ENCODE measurements at places on chromosomes 7 and 10. TPM values are rescaled to one million over a fixed set of nuclear protein-coding genes. Genes with fewer than 3 reads are reported as not detected.

GRCh38 chr10:87771871-87772500 is 46.0 kb downstream of the ATAD1 start:
- DNase-seq, result no peak

- no peak for DNase-seq
Measured at GRCh38 chr7:81014908-81015307, 96.1 kb upstream of the SEMA3C start.

DNA sequence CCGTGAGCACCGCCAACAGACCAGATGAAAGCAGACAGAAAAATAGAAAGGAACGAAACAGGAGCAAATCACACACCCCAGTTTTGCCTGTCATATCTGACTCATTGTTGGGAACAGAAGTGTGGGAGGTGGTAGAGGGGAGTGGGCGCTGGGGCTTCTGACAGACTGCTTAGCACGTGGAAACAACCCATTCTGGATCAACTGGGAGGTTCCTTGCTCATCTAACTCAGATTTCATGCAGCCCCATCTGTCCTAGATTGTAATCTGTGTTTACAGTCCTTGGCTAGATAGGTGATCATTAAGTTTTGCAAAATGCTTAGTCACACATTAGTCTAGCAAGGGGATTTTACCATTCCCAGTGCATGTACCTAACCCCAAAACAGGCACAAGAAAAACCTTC is 154.1 kb downstream of the NRP1 start:
- DNase-seq, result no peak

GRCh38 chr10:101066896-101067355 is 5.1 kb downstream of the KAZALD1 start:
- no peak for DNase-seq

DNA sequence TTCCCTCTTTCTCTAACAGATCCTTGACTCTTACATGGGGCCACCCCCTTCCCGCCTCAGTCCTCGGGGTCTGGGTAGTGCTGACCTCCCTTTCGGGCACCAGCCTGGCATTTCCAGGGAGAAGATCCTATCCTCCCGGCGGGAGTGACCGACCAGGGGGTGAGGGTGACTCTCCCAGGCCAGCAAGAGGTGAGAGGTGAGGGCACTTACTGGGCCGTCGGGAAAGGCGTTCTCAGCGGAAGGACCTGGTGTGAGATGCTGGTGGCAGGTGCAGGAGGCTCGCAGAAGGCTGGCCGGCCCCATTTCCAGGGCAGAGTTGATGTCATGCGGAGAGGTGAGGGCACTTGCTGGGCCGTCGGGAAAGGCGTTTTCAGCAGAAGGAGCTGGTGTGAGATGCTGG is 4.2 kb upstream of the FOXL3 start:
- DNase-seq, result peak; percentile 62

GRCh38 chr10:69657430-69657829 is 27.4 kb downstream of the FAM241B start:
- DNase-seq, result no peak

GRCh38 chr7:74453322-74454011 is at the start of gene GTF2IRD1:
GTF2IRD1 (plus strand) TSS chr7:74453906; CDS start chr7:74508081, 54,175 bp downstream.
- peak; percentile 89 for DNase-seq

DNA sequence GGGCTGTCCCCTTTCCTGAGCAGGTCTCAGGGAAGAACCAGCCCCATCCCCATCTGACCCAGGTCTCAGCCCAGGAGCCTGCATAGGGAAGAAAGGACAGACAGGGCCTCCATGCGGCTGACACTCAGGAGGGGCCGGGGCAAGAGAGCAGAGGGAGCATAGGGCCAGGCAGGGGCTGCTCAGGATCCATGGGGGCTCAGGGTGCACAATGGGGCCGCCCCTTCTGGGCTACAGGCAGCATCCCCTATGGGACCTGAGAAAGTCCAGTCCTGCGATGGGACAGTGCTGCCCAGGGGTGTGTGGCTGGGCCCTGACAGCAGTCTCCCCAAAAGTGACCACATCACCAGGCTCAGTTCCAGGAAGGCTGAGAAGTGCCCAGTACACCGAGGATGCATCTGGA is 32.7 kb upstream of the ZNF735 start:
- no peak for DNase-seq

DNA sequence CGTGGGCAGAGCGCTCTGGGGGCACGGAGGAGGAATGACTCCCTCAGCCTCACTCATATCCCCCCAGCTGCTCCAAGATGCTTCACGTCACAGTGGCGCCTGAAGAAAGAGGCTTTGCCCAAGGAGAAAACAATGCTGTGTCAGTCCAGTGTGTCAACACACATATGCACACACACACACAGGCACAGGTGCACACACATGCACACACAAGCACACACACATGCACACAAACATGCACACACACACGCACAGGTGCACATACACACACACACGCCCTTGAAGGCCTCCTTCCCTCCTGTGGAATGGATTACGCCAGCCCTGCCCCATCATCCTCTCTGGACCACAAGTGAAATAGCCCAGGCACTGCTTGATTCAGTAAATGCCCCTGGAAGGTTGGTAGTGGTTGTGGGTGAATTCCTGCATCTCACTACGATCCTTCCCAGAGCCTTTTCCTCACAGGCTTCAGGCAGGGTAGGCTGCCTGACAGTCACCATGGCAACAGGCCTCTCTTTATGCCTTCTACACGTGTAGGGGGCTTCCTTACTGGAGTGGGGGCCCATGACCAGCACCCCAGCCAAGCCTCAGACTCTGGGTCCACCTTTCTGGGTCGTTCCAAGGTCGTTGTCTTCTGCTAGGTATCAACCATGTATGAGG is 371.5 kb upstream of the PODXL start:
- DNase-seq, result no peak

DNA sequence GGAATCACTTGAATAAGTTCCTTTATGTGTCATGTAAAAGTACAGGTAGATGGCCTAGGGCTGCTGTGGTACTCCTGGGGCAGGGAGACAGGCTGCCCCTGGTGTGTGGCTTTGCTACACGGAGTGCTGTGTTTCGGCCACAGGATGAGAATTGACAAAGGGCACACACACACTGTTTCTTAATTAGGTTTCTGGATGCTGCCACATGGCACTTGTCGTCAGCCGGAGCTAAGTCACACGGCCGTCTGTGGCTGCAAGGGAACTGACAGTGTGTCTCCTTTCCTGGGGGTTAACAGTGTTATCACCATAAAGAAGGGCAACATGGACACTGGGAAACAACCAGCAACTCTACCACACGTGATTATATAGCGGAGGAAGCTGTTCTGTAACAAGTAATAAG is 55.7 kb upstream of the CREB5 start:
- DNase-seq, result no peak

DNA sequence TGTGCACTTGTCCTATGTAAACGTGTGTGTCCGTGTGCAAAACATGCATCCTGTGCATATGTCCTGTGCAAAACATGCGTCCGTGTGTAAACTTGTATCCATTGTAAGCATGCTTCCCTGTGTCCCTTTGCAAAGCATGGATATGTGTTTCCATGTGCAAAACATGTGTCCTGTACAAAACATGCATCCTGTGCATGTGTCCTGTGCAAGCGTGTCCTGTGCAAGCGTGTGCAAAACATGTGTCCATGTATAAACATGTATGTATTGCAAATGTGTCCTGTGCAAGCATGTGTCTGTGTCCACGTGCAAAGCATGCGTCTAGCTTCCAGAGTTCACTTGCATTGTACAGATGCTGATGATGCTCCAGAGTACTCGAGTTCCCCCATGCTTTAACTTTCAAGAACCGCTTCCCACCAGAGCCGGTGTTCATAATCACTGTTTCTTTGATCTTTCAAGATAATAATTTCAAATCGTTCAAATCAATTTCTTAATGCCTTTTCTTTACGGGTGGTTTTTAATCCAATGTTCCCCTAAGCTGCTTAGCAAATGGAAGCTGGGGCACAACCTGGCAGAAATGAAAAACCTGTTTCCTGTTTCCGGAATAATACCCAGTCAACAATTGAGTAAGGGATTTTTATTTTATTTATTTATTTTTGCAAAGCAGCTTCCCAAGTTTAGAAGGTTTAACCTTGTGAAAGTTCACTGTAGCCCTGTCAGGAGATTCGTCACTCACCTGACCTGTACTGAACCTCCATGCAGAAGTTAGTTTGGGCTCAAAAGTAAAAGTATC is 641 bp upstream of the ASB13 start:
- no peak for DNase-seq

DNA sequence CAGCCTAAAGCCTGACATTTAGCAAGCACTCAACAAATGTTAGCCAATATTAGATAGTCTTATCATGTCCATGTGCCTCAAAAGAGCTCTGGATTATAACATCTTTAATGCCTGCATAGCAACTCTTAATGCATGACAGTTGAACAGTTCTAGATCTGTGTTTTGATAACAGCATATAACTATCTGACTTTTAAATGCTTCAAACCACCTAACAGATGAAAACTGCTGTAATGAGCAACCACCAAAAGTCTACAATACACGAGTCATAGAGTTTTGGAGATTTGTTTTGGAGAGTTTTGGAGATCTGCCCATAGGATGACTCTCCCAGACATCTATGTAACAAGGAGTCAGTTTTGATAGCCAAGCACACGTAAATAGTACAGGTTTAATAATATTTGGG is 227.3 kb downstream of the TWIST1 start:
- DNase-seq, result no peak

DNA sequence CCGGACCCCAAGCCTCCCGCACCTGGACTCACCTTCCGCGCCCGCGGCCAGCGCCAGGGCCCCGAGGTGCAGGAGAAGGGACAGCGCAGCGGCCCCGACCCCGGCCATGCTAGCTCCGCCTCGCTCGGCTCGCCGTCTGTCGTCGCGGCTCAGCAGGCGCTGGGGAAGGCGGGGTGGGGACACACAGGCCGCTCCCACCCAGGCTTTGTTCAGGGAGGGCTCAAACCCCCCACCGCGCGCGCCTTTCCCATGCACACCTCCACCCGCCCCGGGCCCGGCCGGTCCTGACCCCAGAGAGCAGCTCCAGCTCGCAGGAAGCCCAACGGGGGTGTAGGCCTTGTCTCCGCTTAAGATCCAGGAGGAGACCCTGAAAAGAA is at the start of gene KCP:
KCP (minus strand) TSS at position 141 of the 377 bp plus-strand sequence; CDS start at position 108, 33 bp downstream.
- DNase-seq, result peak; percentile 51

DNA sequence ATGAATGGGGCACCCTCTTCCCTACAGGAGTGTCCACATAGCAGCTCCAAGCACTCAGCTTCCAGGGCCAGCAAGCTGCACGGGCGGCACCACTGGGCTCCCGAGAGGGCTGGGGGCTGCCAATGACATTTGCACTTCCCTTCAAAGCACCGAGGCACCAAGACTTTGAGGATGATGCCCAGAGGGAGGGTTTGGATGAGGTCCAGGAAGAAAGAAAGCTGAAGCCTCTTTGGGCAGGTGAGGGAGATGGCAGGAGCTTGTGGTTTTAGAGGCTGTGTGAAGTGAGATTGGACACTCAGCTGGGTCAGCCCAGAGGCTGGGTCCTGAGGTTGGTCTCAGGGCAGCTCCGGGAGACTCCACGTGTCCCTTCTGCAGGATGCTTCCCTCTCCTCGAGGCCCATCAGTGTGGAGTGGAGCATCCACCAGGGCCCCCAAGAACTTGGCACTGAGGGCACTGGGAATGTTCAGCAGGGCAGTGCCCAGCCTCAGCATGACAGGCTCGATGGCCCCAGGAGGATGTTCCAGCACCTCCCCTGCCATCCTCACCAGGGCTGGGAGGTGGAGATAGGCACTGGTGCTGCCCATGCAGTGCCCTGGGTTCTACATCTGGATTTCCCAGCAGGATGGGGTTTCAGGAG is 54.9 kb upstream of the IGFBP3 start:
- no peak for DNase-seq

DNA sequence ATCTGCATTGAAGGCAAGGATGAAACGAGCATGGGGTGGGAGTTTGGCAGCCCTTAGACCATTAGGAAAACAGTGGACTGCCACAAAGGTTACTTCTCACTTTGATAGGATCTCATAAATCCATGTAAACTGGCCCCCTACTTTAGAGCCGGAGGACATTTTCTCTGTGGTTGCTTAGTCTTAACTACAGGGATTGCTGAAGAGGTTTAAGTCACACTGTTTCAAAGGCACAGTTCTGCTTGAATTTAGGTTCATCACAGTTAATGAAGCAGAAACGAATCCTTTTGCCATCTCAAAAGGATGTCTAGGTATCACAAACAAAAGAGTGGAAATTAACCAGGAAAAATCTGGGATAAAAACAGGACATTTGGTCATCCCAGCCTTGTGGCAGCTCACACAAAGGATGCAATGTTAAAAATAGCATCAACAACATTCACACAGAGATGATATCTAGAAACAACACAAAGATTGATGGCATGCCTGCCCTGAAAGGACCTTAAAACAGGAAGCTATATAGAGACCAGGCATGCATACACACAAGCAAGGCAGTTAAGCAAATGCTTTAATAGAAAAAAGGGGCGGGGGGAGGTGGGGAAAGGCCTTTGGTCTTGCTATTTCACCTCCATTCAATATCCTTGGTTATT is 74.0 kb downstream of the DOCK4 start:
- DNase-seq, result no peak

DNA sequence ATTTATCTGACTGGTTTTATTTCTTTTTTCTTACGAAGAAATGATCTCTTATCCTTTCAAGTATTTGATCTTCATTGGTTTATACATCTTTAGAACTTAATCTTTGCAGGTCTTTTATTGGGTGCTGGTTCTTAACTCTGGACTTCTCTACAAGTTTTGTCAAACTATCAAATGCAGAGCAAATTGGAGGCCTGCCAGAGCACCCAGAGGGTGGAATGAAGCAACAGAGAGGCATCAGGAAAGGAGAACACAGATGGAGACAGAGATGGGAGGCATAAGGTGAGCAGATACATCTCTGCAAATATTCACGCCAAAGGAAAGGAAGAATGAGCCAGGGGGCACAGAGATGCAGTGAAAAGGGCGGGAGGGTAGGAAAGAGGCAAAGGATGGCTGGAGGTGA is 130.3 kb downstream of the PKD1L1 start:
- no peak for DNase-seq

GRCh38 chr7:150901160-150902035 is 49.1 kb downstream of the AOC1 start:
- DNase-seq, result no peak

DNA sequence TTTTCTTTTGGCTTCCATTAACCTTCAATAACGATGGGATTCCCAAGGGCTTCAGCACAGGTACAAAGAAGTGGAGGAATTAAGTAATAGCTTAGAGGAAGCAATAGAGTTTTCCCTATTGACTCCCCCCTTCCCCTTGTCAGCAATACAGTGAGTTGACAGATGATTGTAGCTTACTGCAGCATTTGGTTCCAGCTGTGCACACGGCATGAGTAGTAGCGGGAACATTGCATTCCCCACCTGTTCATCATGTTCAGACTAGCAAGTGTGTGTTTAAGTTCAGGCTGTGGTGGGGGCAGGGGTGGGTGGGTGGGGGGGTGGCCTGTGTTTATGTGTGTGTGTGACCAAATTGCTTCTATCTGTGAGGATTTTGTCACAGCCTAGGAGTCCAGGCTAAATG is 4.6 kb upstream of the ADRA2A start:
- DNase-seq, result no peak

CAV1 gene
- 291 TPM for total RNA-seq

PNLIPRP2 gene
- 1.3 TPM for total RNA-seq

OR2A42 gene
- 0.14 TPM for total RNA-seq

ASCC1 gene
- 28.3 TPM for total RNA-seq

GLUD1 gene
- total RNA-seq, result 138 TPM

FLNC gene
- 440 TPM for total RNA-seq

DKK1 gene
- 8.1 TPM for total RNA-seq

C10orf67 gene
- not detected for total RNA-seq

SLC26A4 gene
- 0.60 TPM for total RNA-seq

PIP gene
- not detected for total RNA-seq
